CD4-positive, alpha-beta T cell treated with Interleukin-4 for 1 hour (primary cell): ENCODE measurements at places on chromosomes 6 and 20.
A peak's percentile ranks its signal among the peaks of the same experiment; 100 is the strongest.

GRCh38 chr6:26260110-26260637 lies 104.8 kb upstream of the BTN3A2 start:
- no peak for DNase-seq

GRCh38 chr6:78530208-78530607 lies 337.1 kb upstream of the IRAK1BP1 start:
- no peak for DNase-seq

DNA sequence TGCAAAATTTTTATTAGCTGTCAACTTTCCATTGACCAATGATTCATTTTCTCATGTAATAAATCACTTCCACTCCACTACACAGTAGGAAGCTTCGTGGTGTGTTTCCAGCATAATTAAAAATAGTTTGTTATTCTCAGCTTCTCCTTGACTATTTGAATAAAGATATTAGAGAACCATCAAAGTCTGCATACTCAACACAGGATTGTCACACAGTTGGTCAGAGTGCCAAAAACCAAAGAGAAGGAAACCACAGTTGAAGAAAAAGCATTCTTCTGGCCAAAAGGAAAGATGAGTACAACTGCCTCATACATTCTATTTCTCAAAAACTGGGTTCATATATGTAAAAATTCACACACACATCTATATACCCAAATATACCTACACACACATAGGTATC lies 455.1 kb upstream of the HSF2 start:
- no peak for DNase-seq

DNA sequence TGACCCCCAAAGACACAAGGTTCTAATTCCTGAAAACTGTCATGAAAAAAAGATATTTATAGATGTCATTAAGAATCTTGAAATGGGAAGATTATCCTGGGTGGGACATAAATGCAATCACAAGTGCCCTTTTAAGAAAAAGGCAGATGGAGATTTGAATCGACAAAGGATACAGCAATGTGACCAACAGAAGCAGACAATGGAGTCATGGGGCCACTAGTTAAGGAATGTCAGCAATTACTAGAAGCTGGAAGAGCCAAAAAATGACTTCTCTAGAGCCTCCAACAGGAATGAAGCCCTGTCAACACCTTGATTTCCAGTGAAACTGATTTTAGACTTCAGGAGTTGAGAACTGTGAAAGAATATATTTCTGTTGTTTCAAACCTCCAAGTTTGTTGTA lies 448.5 kb downstream of the MEI4 start:
- no peak for DNase-seq

GRCh38 chr20:10741060-10741459 lies 67.3 kb upstream of the JAG1 start:
- DNase-seq: no peak

- no peak for DNase-seq
These were observed 206.9 kb downstream of the IBTK start for GRCh38 chr6:82040405-82041221.

DNA sequence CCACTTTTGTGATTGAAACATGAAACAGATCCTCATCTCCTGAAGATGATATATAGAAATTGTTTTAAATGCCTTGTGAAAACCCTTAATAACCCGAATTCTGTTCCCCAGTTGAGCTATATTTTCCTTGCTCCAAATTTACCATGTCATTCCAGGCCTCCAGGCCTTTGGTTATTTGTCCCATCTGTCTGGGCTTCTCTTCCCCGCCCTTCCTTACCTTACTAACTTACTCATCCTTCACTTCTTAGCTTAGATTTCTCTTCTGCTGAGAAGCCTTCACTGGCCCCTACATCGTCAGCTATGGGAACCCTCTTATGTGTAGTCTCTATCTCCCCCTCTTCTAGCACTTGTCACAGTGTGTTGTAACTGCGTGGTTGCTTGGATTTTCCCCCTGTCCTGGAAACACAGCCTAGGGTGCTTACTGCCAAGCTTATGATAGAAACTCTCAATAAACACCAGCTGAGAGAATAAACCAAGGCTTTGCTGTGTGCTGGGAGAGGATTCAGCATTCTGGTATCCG lies 68.6 kb downstream of the SGK1 start:
- no peak for DNase-seq

GRCh38 chr6:52201493-52201892 lies 15.3 kb downstream of the IL17A start:
- no peak for DNase-seq

DNA sequence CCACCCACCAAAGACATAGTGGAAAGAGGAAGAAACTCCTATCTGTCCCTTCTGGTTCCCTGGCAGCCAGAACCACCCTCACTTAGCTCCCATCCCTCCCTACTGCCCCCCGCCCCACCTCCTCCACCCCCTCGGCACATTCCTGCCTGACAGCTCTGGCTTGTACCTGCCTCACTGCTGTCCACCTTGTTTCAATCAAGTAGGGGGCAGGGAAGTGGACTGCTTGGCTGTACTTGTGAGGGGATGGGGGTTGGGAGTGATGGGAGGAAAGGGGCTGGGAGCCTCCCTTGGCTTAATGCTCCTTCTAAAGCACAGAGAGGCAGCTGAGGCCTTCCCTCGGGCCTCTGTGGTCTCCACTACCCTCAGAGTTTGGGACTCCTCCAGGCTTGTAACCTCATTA lies 22.1 kb upstream of the ZNF76 start:
- no peak for DNase-seq

DNA sequence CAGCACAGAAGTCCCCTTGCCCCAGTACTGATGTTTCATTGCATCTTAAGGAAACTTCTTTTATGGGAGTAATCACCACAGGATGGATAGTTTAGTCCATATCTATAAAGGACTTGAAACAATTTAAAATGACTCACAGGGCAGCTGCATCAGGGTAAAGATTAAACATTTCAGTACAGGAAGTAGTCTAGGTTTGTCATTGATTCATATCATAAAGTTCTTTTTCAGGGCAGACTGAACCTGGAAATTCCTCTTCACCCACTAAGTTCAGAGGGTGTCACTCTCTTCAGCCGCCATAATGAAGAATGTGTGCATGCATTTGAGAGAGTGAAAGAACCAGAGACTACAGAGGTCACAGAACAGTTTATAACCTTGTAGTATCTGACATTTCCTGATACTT lies 296.3 kb upstream of the JAG1 start:
- DNase-seq: no peak

- DNase-seq: no peak
These were observed 184.9 kb upstream of the CST7 start for GRCh38 chr20:24764027-24764793.

DNA sequence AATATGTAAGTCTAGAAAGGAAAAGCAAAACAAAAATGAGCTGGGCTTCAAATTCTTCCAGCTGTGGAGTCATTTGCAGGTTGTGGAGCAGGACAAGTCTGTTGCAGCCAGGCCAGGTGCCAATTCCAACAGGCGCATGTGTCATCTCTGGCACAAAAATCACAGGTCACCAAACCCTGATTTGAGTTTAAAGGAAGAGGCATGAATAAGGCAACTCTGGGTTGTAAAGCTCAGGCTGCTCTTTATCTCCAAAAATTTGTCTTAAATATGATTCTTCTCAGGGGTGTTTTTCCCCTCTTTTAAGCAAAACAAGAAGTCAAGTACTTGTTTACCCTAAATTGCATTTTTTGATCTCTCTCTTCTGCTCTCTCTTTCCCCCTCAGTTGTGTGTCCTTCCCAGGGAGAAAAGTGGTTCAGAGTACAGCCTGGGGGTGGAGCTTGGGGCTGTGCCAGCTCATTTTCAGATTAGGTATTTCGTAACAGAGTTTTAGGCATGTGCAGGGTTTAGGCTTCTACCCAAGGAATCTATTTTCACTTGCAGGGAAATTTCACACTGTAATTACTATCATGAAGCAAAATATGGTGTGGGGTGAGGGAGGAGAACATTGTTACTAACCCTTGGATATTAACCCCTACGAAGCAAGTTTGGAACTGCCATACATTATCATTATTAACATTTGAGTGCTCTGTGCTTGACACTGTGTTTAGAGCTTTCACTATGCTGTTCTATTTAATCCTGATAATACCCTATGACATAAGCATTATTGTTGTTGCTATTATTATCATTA lies 8.3 kb upstream of the NCOA3 start:
- peak; percentile 43 for DNase-seq

GRCh38 chr6:87675004-87675681 lies 26.9 kb downstream of the AKIRIN2 start:
- DNase-seq: no peak

GRCh38 chr6:157561414-157561790 lies 180.4 kb downstream of the ZDHHC14 start:
- DNase-seq: no peak

DNA sequence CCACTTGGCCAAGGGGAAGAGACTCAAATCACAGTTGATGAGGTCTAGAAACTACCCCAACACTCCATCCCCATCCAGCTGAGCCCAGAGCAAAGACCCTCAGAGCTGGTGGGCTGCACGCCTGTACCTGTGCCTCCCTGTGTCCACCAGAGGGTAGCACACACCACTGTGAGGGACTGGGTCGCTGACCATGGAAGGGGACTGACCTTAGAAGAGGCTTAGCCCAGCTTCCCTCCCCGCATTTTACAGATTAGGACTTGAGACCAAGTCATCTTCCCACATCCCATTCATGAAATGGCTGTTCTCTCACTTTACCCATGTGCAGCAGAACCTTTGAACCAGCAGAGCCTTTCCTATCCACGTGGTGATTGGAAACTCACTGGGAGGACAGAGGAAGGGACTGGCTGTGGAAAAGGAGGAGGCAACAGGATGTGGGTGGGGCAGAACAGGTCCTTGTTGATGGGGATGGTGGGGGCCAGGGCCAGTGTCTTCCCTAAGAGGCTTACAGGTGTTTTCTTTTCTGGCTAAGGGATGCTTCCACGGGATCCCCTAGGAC lies 44.3 kb downstream of the CPXM1 start:
- DNase-seq: no peak

GRCh38 chr6:74870403-74870802 lies 335.4 kb downstream of the COL12A1 start:
- no peak for DNase-seq

DNA sequence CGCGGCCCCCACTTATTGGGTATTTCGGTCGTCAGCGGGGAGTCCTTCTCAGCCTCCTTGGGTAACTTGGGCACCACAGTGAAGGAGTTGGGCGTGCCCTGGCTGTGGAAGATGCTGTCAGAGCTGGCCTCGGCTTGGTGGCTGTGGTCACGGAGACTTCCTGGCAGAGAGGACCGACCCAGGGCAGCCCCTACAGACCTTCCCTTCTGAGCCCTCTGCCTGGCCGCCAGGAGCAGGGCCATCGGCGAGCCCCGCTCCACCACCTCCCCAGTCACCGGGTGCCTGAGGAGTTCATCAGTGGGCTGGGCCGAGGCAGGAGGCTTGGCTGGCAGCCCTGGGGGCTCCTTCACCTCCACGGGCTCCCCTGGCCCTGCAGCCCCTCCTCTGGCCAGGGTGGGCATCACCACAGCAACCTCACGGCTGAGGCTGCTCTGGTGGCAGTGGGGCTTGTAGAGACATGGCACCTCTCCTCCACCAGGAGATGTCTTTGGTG lies 37.2 kb downstream of the C6orf132 start:
- DNase-seq: no peak

GRCh38 chr6:7154341-7155139 lies 46.8 kb downstream of the RREB1 start:
- peak; percentile 43 for DNase-seq

DNA sequence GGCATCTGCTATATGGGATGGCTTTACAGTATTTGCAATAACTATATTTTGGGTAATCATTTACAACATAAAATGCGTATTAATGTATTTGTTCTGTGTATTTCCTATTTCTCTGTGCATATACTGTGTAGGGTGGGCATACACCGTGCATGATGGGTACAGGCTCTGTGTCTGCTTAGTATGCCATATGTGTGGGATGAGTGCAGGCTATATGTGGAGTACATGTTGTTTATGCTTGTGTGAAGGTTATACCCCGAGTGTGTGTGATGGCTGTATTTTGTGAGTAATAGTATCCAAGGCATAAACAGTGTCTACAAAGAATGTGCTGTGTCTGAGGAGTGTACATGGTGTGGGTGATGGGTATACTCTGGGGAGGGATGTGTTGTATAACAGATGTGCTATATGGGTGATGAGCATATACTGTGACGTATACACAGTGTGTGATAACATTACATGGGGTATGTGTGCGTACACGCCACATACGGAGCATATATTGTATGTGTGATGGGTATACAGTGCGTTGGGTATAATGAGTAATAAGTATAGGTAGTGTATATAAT lies 52.7 kb downstream of the CPXM1 start:
- DNase-seq: no peak

DNA sequence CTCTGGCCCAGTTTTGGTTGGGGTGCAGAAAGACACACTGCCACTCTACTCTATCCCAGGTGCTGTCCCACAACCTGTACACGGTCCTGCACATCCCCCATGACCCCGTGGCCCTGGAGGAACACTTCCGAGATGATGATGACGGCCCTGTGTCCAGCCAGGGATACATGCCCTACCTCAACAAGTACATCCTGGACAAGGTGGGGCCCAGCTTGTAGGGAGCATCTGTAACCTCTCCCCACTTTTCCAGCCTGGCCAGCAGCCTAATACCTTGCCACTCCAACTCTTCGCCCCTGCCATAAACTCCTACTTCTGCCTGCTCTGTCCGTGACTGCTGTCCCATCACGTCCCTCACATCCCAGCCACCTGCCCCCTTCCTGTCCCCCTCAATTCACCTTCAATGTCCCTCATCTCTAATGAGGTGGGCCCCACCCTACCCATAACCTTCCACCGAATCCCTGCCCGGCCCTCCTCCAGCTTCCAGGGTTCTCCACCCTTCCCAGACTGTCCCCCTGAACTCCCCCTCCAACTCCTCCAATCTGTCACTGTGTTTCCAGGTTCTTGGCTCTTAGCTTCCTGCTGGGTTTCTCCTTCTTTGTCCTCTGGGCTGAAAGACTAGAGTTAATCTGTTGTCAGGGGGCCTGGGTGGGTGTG lies 12.1 kb downstream of the DEF6 start:
- DNase-seq: no peak

DNA sequence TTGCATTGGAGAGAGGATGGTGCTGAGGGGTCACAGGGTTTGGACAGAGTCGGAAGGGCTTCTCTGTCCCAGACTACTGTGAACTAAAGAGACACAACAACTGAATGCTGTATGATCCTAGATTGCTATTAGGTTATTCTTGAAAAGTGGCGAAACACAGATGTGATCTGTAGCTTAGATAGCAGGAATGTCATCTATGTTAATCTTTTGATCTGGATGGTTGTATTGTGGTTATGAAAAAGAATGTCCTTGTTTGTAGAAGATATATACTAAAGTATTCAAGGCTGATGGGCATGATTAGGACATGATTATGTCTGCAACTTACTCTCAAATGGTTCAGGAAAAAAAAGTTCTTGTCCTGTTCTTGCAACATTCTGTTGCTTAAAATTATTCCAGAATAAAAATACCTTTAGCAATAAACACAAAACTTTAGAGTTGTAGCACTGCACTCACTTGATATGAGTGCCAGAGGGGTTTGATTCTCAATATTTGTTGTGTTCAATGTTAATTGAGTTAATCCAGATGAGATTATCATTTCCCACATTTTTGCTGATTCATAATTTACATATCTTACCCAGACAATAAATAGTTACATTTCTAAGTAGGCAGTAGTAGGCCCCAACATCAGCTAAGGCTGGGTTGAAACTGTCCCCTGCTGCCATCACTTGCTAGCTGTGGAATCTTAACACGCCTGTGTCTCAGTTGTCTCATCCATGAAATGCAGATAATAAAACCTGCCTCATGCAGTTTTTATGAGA lies 645.2 kb downstream of the KIF16B start:
- no peak for DNase-seq

GRCh38 chr6:15495375-15495901 lies 167.4 kb downstream of the DTNBP1 start:
- DNase-seq: no peak
